CD4-positive, alpha-beta T cell treated with Interleukin-15 for 1 hour (primary cell): ENCODE measurements at places on chromosomes 6 and 20.
A peak's percentile ranks its signal among the peaks of the same experiment; 100 is the strongest.

- DNase-seq: peak; percentile 44
Observed at GRCh38 chr6:52503851-52504781, 72.7 kb downstream of the TRAM2 start.

GRCh38 chr6:34094474-34095135 is 51.3 kb downstream of the GRM4 start:
- no peak for DNase-seq

DNA sequence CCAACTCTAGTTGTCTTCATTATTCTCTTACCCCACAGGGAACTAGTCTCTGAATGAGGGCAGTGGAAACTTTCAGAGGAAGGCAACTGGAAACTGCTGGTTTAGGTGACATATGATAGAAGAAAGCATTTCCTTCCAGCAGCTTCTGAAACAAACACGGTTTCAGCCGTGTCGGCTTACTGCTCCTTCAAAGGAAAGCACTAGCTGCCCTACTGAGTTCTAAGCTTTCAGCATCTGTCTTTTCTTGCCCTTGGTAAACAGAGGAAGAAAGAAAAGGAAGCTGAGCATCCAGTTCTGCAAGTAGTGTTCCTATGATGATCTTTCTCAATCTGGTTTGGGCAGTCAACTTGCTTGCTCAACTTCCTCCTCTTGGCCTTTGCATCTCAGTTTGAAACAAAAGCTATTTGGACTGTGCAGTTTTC is 117.5 kb upstream of the CEP85L start:
- no peak for DNase-seq

DNA sequence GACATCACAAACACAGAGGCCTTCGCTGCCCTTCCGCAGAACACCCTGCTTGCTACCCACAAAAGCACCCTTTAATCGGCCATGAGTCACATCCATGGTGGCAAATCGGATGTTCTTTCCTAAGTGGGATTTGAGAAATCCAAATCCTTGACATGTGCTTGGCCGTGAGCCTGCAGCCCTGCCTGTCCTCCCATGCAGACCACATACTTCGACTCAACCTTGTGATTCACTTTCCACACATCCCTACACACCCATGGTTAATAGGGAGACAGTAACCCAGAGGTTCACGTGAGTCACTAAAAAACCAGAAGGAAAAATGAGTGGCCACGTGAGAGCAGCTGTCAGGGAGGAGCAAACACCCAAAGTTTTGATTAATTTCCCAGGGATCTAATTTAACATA is 19.4 kb downstream of the RAMACL start:
- no peak for DNase-seq

DNA sequence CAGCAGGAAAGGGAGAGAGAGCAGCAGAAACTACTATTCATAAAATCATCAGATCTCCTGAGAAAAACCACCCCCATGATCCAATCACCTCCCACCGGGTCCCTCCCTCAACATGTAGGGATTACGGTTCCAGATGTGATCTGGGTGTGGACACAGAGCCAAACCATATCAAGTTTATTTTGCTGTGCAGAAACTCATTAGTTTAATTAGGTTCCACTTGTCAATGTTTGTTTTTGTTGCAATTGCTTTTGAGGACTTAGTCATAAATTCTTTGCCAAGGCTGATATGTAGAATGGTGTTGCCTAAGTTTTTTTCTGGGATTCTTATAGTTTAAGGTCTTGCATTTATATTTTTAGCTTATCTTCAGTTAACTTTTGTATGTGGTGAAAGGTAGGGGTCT is 422.0 kb upstream of the HS3ST5 start:
- DNase-seq: no peak

- no peak for DNase-seq
Observed at GRCh38 chr20:50762045-50762422, 30.7 kb downstream of the PARD6B start.

DNA sequence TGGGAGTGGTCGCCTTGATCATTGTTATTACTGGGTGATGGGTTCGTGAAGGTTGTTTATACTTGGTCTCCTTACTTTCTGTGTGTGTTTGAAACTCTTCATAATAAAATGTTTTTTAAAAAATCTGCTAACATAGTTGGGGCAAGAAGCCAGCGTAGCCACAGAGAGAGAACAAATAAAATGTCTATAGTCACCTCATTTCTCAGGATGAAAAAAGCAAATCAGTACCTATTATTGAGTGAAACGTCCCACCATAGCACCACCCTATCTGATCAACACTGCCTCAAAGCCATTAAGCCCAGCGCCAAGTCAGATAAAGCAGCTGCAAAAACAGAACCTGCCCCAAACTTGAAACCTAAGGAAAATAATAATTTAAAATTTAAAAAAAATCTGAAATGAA is 89.7 kb upstream of the TAB2 start:
- DNase-seq: no peak

DNA sequence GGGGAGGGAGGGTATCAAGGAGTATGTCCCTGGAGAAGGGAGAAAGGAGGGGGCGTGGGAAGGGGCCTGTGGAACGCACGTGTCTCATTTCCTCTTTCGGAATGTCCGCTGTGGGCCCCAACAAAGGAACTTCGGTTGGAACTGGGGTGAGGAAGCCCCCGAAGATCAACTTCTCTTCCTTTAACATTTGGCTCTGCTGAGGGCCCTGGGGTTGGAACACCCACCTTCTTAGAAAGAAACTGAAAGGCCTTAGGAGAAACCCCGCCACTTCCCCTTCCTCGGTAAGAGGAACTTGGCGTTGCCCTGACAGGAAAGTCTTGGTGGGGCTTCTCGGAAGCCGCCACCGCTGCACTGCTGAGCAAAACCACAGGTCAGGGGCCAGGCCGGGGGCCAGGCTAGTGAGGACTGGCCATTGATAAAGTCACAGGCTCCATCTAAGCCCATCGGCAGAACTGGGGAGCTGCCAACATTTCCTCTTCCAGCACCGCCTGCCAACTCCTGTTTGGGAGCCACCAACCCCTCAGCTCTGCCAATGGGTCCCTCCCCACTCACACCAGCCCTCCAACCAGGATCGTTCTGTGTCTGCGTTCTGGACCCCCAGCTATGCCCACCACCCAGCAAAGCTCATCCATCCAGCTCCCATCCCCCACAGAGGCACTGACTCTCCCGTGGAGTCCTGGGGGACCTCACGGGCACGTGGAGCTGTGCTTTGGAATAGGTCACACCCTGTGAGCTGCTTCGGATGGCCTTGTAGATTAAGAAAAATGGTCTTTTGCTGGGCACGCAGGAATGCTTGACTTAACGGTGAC is 44.8 kb downstream of the FGD2 start:
- DNase-seq: peak; percentile 88

- DNase-seq: no peak
Observed at GRCh38 chr20:9112541-9113515, 43.9 kb downstream of the PLCB4 start.

DNA sequence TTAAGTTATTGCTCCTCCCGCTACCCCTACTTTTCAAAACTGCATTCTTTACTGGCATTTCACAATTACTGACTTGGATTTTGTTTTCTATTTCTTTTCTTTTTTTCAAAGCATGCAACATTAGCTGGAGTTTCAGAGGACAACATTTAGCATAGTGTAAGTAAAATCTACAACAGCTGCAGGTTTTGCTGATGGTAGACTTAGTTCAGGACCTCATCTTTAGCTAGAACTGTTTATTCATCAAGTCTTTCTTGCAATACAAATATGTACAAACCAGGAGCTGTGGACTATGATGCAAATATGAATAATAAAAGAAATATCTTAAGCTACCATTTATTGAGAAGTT is 728 bp upstream of the CEP162 start:
- no peak for DNase-seq

DNA sequence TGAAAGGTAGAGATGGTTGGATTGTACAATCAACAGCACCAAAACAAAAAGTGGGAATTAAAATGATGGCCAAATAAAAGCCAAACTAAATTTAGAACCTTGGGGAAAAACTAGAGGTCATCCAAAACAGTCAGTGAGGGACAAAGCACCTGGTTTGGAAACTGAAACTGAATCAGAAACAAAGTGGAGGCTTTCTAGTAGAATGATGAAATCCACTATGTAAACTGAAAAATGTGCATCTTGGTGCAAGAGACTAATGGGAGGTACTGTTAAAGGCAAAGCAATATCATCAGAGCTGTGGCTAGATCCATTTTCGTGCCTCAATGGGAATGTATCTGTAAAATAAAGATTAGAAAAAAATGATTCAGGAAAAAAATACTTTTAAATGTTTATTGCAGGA is 380.0 kb upstream of the GJE1 start:
- DNase-seq: no peak

GRCh38 chr6:139757784-139758183 is 383.3 kb upstream of the CITED2 start:
- no peak for DNase-seq

DNA sequence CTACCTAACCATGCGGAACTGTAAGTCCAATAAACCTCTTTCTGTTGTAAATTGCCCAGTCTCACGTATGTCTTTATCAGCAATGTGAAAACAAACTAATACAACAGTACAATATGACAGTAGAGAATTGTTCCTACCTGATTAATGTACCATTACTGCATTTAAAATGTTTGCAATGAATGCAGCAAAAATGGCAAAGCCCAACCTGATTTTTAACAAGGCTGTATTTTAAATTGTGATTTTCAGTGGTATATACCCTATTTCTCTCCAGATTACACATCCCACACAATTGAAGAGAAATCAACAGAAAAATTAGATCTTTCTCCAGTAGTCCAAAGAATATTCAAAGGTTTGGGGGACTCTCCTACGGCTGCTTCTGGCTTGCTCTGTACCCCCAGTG is 3.3 kb upstream of the PCSK2 start:
- no peak for DNase-seq

- DNase-seq: no peak
Observed at GRCh38 chr6:20630617-20631548, 96.6 kb downstream of the CDKAL1 start.

GRCh38 chr6:73079978-73080377 is 145.3 kb downstream of the KHDC1L start:
- DNase-seq: no peak

DNA sequence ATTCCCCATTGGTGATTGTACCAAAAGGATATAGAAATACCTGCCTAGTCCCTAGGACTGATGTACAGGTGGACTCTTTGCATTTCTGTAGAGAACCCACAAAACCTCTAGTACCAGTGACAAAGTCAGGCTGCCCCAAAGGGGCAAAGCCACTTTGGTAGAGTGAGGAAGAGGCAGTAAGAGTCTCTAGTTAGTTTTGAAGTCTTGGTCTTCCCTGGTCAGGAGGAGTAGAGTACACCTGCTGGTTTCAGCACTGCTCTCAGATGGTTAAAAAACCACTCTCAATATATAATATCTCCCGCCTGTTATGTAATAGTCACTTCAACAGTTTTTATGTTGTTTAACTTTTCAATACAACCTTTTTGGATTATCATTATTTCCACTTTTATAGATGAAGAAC is 344.9 kb downstream of the CDKAL1 start:
- DNase-seq: no peak

GRCh38 chr6:10901770-10902169 is 14.9 kb downstream of the SYCP2L start:
- peak; percentile 47 for DNase-seq

- DNase-seq: no peak
Observed at GRCh38 chr20:6074145-6074561, 20.3 kb upstream of the LRRN4 start.

DNA sequence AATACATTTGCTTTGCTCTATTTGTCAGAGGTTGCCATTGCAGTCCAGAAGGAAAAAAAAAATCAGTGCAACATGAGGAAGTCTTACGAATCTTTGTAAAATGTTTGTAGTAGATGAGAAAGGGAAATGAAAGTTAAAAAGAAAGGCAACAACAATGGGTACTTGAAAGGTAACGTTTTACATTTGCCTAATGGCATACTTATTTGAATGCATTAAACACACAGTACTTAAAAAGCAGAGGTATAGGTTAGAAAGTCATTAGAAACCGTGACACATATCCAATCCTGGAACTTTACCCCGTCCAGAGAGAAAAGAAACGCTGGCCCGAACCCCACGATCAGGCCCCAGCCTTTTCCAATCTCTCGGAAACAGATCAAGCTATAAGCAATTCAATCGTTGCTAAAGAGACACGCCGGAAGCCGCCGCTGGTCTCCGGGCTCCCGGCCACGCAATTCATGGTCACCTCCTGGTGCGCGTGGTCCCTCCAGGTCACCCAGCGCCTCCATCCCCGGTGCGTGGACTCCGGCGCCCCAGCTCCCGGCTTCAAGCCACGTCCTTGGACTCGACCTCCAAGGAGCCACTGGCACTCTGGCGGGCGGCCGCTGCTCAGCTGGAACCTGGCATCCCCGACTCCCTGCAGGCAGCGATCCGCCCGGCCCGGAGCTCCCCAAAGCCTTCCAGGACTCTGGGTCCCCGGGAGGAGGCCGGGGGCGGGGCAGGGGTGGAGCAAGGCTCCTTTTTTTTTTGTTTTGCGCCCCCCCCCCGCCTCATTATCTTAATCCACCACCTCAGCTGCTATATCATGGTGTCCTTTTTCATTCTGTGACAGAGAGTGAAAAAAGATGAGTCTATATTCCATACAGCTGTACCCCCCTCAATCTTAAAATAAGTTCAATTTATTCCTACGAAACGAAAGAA is at the start of gene SLC18B1:
Gene SLC18B1, minus strand, starts transcription at position 687 of the 918 bp plus-strand sequence. Its CDS starts 181 bp downstream, at position 506.
- peak; percentile 36 for DNase-seq

- no peak for DNase-seq
Observed at GRCh38 chr6:163999475-164000125, 585.1 kb downstream of the QKI start.

- DNase-seq: no peak
Observed at GRCh38 chr6:161154796-161155335, 119.0 kb downstream of the AGPAT4 start.

DNA sequence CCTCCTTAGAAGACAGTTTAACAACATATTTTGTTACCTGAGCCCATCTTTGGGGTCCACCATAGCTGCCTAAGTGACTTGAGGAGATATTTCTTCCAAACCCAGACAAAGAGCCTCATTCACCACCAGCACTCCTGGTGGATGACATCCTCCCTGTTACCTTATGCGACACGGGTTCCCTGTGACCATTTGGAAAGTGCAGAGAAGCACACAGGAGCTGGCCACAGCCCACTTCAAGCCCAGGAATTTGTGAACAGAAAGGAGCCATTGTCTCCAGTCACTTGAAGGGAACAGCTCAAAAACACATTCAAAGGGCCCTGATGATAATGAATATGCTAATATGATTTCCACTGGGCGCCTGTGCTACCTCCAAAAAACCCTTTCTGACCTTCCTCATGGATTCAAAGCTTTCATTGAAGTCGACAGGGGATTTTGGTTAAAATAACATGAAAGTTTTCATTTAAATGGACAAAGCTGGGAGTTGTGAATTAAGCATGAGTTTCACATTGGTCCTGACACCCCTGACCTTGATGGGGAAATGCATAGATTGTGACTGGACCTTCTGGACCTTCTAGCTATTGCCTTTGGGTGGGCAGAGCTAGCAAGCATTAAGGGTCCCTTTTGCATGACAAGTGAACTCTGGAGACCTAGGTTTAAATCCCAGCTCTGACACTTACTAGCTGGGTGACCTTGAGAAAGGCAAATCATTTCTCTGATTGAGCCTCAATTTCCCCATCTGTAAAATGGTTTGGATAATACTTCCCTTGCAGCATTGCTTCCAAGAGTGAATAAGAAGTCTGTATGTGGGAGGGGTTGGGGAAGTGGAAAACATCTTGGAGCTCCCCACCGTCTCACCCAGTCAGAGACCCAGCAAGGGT is 83.3 kb upstream of the SIRPA start:
- DNase-seq: no peak
